ENCODE measurements at places on chromosomes 1 and 21.

DNA sequence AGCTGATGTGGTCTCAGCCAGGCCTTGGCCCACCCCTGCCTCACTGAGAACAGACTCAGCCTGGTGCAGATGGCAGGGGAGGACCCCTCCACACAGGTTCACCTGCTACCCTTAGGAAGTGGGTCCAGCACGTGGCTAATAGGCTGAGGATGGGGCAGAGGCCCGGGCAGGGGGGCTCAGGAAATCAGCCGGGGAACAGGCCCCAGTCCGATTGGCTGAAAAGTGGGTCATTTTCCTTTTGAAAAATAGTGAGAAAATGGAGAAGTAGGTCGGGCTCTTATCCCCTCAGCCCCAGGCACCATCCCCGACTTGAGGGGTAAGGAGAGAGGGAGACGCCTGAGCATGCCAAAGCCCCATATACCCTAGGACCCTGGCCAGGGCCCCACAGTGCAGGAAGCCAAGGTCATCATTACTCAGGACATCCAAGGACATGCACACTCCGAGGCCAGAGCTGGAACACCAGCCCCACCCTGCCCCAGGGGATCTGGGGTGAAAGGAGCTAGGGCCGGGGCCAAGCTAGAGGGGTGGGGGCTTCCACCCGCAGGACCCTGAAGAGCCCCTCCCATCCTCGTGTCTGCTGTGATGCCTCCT lies 11.0 kb downstream of the DLGAP3 start:
- DNase-seq: no peak

DNA sequence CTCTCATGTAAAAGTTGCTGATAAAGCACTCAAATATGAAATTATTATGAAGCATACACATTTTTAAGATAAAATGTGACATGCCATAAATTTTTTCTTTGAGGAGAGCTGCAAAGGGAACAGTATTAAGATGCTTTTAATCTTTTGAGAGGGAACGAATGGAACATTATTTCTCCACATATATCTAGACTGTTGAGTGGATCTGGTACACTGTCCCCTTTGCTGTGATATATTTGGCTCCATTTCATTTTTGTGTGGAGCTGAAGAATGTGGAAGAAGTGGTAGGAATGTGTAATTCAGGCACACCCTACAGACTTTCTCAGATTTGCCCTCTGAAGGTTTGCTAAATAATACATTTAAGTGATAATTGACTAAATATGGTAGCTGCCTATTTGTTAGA lies 31.7 kb downstream of the PGM1 start:
- DNase-seq: no peak

- DNase-seq: no peak
These were observed 34.4 kb downstream of the ADGRL2 start for GRCh38 chr1:81834921-81835698.

DNA sequence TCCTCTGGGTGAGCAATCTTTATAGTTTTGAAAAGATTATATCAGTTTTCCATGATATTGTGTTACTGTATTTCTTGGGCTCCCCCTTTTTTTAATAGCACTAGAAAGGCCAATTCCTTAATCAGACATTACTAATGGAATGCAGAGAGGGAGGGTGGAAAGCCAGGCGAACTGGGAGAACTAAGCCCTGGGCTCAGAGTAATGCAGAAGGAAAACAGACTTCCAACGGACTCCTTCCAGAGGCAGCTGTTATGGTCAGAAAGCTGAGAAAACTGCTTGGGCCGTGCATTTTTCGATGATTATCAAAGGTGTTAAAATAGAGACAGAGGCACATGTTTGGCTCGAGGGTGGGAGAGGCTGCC lies 206.3 kb downstream of the FOXD2 start:
- DNase-seq: no peak

- DNase-seq: no peak
These were observed 6.2 kb downstream of the AHDC1 start for GRCh38 chr1:27597516-27598294.

DNA sequence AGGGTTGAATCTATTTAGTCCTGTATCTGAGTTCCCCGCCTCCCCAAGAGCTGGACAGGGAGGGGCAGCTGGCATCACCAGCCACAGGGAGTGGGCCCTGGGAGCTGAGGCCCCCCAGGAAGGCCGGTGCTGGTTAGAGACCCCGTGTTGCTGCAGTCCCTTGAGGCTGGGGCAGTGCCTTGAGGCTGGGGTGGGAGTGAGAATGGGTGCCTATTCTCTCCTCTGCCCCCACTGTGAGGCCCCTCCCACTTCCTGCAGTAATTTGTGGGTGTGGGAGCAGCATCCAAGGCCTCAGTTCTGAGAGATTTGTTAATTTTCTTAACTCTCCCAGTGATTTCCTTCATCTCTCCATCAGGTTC lies 2.5 kb upstream of the TRAPPC3 start:
- DNase-seq: no peak

DNA sequence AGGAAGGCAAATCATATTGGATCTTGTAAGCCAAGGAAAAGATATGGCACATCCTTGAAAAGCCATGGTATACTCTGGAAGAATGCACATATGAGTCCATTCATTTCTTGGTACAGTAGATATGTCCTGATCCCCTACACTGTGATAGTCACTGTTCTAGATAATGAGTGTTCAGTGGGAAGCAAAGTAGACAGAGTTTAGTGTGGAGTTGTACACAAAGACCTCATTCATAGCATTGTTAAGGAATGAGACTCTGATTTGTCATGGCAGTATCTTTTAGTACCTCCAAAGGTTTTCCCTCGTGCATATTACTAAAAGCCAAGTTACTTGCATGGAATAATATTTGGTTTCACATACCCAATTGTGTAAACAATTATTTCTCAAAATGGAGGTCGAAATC lies 204.7 kb downstream of the NFIA start:
- DNase-seq: no peak

GRCh38 chr1:231188072-231188471 lies 26.2 kb downstream of the TRIM67 start:
- no peak for DNase-seq

DNA sequence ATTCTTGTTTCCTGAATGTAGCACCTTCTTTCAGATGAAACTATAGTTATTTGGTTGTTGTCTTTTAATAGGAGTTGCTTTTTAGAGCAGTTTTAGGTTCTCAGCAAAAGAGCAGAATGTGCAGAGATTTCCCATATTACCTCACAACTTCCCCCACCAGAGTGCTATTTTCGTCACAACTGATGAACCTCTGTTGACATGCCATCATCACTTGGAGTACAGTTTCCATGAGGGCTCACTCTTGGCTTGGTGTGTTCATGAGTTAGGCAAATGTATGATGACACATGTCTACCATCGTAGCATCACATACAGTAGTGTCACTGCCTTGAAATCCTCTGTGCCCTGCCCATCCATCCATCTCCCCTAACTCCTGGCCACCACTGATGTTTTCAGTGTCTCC lies 3.7 kb downstream of the IBA57 start:
- DNase-seq: no peak

- DNase-seq: no peak
These were observed 260.6 kb upstream of the ESRRG start for GRCh38 chr1:216983823-216984222.

DNA sequence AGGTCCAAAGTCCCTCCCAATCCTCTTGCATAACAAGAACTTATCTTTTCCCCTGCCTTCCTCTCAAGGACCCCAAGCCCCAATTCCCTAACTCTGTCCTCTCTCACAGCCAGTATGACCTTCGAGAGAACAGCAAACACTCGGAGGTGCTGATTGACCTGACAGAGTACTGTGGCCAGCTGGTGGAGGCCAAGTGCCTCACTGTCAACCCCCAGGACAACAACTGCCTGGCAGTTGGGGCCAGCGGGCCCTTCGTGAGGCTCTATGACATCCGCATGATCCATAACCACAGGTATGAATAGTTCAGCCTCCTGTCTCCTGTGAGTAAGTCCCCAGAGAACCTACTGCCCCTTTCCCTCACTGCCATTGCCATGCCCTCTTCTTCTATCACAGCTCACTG lies 29.9 kb upstream of the TMEM222 start:
- no peak for DNase-seq

DNA sequence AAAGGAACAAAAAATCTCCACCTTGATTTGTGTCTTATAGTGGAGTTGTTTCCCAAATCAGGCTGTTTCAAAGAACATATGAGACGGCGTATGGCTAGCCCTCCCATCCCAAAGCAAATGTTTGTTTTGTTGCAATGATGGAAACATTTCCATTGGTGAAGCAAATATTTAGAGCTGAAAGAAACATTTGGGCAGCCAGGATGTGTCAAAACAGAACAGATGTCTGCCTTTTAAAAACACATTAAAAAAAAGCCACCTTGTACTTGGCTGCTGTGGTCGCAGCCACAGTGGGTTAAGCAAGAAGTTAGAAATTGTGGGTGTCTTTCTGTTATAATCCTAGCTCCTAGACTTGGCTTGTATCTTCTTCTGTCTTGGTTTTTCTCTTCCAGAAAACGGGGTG lies 116.3 kb downstream of the PEX14 start:
- no peak for DNase-seq
